Activated CD4-positive, alpha-beta T cell treated with anti-CD3 and anti-CD28 coated beads, Interleukin-2, amount 10 ng/mL, durations not matched to agents 7 days and 5 days (primary cell): ENCODE measurements at places on chromosomes 6 and 20. TPM values are rescaled to one million over a fixed set of nuclear protein-coding genes. Genes with fewer than 3 reads are reported as not detected.
A peak's percentile ranks its signal among the peaks of the same experiment; 100 is the strongest.

DNA sequence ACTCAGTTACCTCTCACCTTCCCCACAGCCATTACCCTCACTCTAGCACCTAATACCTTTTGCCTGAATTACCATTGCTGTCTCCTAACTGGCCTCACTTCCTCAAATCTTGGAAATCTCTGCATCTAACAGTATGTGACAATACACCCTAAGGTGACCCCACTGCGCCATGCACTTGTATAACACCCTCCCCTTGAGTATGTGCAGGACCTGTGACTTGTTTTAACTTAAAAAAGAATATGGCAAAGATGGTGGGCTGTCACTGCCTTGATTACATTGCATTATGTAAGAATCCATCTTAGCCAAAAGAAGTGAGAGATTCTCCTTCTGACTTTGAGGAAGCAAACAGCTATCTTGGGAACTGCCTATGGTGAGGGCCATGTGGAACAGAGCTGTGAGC lies 29.9 kb upstream of the PKHD1 start:
- H3K4me1 ChIP-seq: no peaks in the 10 kb centered on the region
- H3K36me3 ChIP-seq: no peaks in the 10 kb centered on the region
- peaks cover 6% of the 10 kb centered on the region for H3K27me3 ChIP-seq
- no peak overlapping the region for H3K4me3 ChIP-seq
- no peak overlapping the region for H3K27ac ChIP-seq

DNA sequence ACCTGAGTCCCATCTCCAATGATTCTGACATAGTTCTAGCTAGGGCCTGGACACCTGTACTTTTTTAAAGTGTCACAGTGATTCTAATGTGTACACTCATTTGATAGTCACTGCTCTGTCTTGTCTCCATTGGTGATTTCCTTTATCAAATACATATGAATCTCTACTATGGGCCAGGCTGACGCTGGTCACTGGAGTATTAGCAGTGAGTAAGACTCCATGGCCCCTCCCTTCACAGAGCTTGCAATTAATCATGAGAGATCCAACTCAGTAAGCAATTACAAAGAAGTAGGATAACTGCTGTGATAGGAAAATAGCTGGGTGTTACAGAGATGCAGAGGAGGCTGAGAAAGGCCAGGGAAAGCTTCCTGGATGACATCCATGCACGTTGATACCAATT lies 19.3 kb upstream of the SASH1 start:
- no peak overlapping the region for H3K4me3 ChIP-seq
- peaks cover 6% of the 10 kb centered on the region for H3K27me3 ChIP-seq
- H3K36me3 ChIP-seq: no peaks in the 10 kb centered on the region
- DNase-seq: no peak
- H3K4me1 ChIP-seq: no peaks in the 10 kb centered on the region

Gene ELOVL4
- 1.1 TPM for total RNA-seq

- no peaks in the 10 kb centered on the region for H3K36me3 ChIP-seq
- H3K27me3 ChIP-seq: no peaks in the 10 kb centered on the region
- no peaks in the 10 kb centered on the region for H3K4me1 ChIP-seq
- DNase-seq: no peak
- H3K27ac ChIP-seq: no peak overlapping the region
- H3K4me3 ChIP-seq: no peak overlapping the region
These were observed 81.3 kb upstream of the BMP2 start for GRCh38 chr20:6686171-6686570.

- no peaks in the 10 kb centered on the region for H3K36me3 ChIP-seq
- H3K27me3 ChIP-seq: no peaks in the 10 kb centered on the region
- H3K4me3 ChIP-seq: no peak overlapping the region
- H3K27ac ChIP-seq: no peak overlapping the region
These were observed 806.3 kb upstream of the GJE1 start for GRCh38 chr6:141326426-141326825.

GRCh38 chr6:37083243-37084138 lies 78.0 kb downstream of the FGD2 start:
- H3K36me3 ChIP-seq: no peaks in the 10 kb centered on the region
- H3K27me3 ChIP-seq: no peaks in the 10 kb centered on the region
- no peak overlapping the region for H3K4me3 ChIP-seq
- peak overlapping the region; percentile 2 for H3K27ac ChIP-seq
- no peaks in the 10 kb centered on the region for H3K4me1 ChIP-seq

GRCh38 chr20:50693001-50693400 lies 1.7 kb upstream of the RIPOR3 start:
- H3K4me1 ChIP-seq: peaks cover 7% of the 10 kb centered on the region
- H3K36me3 ChIP-seq: no peaks in the 10 kb centered on the region
- H3K27ac ChIP-seq: no peak overlapping the region
- DNase-seq: no peak
- H3K4me3 ChIP-seq: no peak overlapping the region

- H3K4me1 ChIP-seq: peaks cover 17% of the 10 kb centered on the region
- no peak overlapping the region for H3K27ac ChIP-seq
- H3K27me3 ChIP-seq: no peaks in the 10 kb centered on the region
- H3K36me3 ChIP-seq: peaks cover 35% of the 10 kb centered on the region
- DNase-seq: no peak
These were observed 49.3 kb downstream of the PHIP start for GRCh38 chr6:79028641-79029314.

DNA sequence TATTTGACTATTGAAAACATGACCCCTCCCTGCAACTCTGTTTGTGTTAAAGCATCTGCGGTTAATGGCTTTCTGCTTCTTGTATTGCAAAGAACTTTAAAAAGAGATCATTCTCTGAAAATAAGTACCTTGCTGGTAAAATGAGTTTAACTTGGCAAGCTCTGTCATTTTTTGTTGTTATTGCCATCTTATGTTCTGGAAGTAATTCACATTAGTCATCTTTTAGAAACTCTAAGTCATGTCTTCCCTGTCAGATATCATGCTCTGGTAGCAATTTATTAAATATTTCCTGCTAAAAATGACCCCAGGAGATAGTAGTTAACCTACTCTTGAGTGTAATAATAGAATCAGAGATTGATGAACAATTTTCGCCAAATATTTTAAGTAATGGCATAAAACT lies 890.6 kb downstream of the KIF16B start:
- H3K4me3 ChIP-seq: no peak overlapping the region
- no peaks in the 10 kb centered on the region for H3K27me3 ChIP-seq
- H3K27ac ChIP-seq: no peak overlapping the region
- H3K36me3 ChIP-seq: no peaks in the 10 kb centered on the region

DNA sequence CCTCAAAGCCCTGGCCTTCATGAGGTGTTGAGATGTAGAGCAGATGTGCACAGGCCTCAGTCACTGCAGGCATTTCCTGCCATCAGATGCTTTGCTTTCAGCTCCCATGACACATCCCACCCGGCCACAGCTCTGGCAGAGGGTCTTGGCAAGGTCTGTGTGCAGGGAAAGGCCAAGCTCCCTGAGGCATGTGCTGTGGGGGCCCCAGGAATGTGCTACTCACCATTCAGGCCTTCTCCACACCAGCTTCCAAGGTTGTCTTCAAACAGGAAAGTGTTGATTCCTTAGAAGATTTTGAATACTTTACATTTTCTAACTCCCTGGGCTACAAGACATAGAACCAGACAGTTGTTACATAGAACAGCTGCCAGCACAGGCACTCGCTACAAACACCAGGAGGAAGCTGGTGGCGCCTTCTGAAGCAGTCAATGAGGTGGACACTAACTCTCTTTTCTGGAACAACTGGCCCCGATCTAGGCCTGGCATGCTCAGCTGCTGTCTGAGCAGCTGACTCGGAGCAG lies 27.8 kb downstream of the CASS4 start:
- H3K27me3 ChIP-seq: no peaks in the 10 kb centered on the region
- peaks cover 47% of the 10 kb centered on the region for H3K4me1 ChIP-seq
- peak overlapping the region; percentile 90 for H3K27ac ChIP-seq
- DNase-seq: peak; percentile 18

DNA sequence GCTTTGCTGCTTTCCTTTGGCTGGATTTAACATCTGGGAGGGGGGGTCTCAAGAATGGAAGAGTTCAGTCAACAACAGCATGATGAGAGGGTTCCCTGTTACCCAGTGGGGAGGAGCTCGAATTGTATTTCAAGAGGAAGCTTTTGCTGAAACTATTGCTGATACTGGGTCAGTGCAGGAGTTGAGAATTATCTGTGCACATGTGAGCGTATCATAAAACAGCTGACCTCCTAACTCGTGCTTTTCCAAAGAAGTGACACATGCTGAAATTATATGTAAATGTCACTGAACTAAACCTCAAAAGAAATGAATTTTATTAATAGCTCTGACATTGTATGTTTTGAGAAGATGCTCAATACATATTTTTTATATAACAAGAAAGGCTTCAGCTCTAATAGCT lies 96.3 kb downstream of the PHF3 start:
- DNase-seq: no peak
- no peaks in the 10 kb centered on the region for H3K4me1 ChIP-seq
- no peaks in the 10 kb centered on the region for H3K36me3 ChIP-seq
- no peak overlapping the region for H3K4me3 ChIP-seq
- no peak overlapping the region for H3K27ac ChIP-seq

DNA sequence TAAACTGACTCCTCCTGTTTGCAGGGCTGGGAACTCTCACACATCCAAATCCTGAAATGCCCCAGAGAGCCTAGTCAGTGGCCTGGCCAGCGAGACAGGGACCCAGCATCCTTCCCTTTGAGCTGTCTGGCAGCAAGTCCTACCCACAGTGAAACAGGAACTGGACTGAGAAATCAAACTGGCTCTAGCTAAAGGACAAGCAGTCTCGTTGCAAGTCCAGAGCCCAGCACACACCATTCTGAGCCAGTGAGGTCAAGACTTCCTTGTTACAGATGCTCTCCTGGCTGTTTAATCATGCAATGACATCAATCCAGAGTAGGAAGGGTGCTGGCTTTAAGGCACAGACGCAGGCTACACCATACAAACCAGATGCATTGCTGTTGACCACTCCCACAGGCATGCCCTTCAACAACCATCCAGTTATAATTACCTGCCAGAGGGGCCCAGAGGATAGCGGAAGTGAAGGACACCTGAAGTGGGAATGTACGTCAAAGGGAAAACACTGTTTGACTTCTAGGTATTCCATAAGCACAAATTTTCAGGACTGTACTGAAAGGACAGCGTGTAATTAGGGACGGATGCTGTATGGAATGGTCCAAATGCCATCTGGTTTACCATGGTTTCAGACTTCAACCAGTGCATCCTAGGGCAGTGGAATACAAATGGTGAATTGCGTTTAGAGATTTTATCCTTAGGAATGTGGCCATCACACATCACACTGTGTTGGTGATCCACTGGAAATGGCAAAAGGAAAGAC lies 114.4 kb downstream of the SLC23A2 start:
- H3K36me3 ChIP-seq: peaks cover 13% of the 10 kb centered on the region
- H3K27me3 ChIP-seq: no peaks in the 10 kb centered on the region
- no peak for DNase-seq
- peaks cover 8% of the 10 kb centered on the region for H3K4me1 ChIP-seq
- no peak overlapping the region for H3K27ac ChIP-seq
